ENCODE measurements at places on chromosomes 5 and 9. TPM values are rescaled to one million over a fixed set of nuclear protein-coding genes. Genes with fewer than 3 reads are reported as not detected.

The MYOT gene
- not detected for total RNA-seq

The PTGS1 gene
- 36.1 TPM for total RNA-seq

The IPPK gene
- 44.4 TPM for total RNA-seq

The IL11RA gene
- 18.7 TPM for total RNA-seq

DNA sequence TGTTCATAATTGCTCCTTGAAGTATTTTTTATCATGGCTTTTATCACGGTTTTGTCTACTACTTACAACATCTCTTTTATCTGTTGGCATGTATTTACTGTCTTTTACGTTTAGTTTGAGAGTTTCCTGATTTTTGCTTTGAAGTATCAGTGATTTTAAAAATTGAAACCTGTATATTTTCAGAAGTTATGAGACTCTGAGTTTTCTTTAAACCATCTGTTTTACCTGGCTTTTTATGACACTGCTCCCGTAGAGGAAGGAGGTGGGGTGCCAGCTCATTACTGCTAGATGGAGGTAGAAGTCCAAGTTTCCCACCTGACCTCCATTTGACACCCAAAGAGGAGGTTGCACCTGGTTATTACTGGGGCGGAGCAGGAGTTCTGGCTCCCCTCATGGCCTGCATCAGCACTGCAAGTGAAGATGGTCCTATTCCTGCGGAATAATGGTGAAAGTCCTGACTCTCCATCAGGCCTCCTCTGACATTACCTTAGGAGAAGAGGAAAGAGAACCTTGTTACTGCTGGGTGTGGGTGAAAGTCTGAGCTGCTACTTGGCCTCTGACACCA is 10.0 kb upstream of the ZNF131 start:
- H3K4me3 ChIP-seq, result no peak overlapping the region
- no peak for DNase-seq
- H3K4me1 ChIP-seq, result no peaks in the 10 kb centered on the region
- no peak overlapping the region for H3K27ac ChIP-seq
- H3K36me3 ChIP-seq, result no peaks in the 10 kb centered on the region

DNA sequence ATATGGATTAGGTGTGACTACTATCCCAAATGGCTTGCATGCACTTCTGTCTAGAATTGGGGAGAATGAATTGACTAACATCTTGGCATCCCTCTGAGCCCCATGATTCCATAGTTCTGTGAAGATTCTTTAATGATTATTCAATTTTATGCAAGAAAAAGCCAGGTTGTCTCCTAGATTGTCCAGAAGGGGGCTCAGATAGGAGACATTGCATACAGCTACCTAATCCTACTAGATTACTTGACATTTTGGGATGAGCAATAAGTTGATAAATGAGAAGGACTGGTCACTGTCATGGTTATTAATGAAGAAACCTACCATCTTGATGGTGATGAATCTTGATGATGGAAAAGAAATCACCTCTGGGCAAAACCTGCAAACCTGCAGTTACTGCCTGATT is 117.0 kb downstream of the CARTPT start:
- no peak for DNase-seq
- H3K4me1 ChIP-seq, result peaks cover 5% of the 10 kb centered on the region
- no peaks in the 10 kb centered on the region for H3K36me3 ChIP-seq
- peaks cover 2% of the 10 kb centered on the region for H3K27me3 ChIP-seq

DNA sequence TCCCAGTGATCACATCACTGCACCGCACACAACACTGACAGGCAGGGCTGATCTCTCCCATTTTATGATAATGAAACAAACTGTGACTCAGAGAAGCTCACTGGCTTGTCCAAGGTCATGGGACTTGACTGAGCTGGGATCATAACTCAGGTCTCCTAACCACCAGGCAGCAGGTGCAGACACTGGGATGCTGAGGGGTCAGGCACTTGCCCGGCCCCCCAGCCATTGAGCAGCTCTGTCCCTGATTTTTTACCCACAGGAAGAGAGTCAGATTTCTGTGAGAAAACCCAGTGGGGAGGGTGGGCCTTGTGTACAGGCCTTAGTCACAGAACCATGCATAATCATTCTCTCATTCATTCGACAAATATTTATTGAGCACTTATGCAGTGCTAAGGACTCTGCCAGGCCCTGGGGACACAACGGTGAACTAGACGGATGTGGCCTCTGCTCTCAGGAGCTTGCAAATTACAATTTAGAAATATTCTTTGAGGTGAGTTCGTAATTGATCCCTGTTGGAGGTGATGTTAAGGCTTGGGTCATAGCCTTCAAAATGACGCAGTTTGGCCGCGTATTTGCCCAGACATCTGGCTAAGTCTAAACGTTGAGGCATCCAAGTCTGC is 54.5 kb upstream of the TGFBR1 start:
- no peaks in the 10 kb centered on the region for H3K36me3 ChIP-seq
- H3K4me3 ChIP-seq, result no peak overlapping the region
- DNase-seq, result no peak
- no peaks in the 10 kb centered on the region for H3K4me1 ChIP-seq
- H3K27me3 ChIP-seq, result no peaks in the 10 kb centered on the region

- H3K4me1 ChIP-seq, result no peaks in the 10 kb centered on the region
- H3K27me3 ChIP-seq, result no peaks in the 10 kb centered on the region
- no peak overlapping the region for H3K27ac ChIP-seq
- no peaks in the 10 kb centered on the region for H3K36me3 ChIP-seq
- no peak overlapping the region for H3K4me3 ChIP-seq
- DNase-seq, result no peak
Observed at GRCh38 chr5:15711892-15712291, 211.9 kb downstream of the FBXL7 start.

DNA sequence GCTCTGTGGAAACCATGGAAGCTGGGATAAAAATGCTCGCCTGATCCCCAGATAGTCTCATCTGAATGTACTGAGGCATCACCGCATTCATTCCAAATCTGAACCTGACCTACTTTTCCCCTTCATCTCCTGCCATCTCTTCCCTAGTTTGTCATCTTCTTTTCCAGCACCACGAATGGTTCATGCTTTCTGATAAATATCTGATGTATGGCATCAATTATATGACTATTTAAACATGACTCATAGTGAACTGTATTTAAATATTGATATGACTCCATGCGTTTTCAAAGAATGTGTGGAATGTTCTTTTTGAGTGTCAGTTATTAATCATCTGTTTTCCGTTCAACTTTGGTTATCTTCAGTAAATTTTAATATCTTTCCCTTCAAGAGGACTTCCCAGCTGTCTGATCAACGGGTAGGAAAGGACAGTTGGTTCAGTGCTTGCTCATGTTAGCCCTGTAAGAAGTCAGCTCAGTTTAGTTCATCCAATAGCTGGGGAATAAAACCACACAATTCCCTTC is 21.1 kb downstream of the BASP1 start:
- no peak overlapping the region for H3K4me3 ChIP-seq
- H3K36me3 ChIP-seq, result no peaks in the 10 kb centered on the region
- no peak for DNase-seq
- no peak overlapping the region for H3K27ac ChIP-seq
- no peaks in the 10 kb centered on the region for H3K4me1 ChIP-seq
- no peaks in the 10 kb centered on the region for H3K27me3 ChIP-seq

GRCh38 chr5:77101298-77101697 is 14.2 kb upstream of the ZBED3 start:
- no peak overlapping the region for H3K4me3 ChIP-seq
- no peaks in the 10 kb centered on the region for H3K27me3 ChIP-seq
- H3K36me3 ChIP-seq, result no peaks in the 10 kb centered on the region
- no peak overlapping the region for H3K27ac ChIP-seq
- no peak for DNase-seq

- H3K4me3 ChIP-seq, result no peak overlapping the region
- no peak for DNase-seq
- H3K27ac ChIP-seq, result no peak overlapping the region
- no peaks in the 10 kb centered on the region for H3K27me3 ChIP-seq
Observed at GRCh38 chr5:35058374-35058788, 10.6 kb upstream of the AGXT2 start.

DNA sequence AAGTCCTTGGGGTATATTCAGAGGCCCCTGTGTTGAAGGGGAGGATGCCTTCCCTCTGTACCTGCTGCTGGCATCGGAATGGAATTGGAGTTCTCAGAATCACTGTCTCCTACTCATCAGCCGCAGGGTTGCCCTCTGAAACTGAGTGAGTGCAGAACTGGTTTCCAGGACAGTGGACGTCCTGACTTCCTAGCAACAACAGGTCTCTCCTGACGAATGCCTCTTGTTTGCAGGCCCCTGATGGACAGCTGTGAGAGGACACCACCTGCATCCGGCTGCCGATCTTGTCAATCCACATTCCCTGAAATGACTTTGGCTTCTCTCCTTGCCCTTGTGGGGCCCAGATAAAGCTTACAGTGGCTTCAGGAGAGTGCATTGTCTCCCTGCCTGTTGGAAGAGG is 274.5 kb downstream of the NSG2 start:
- no peak overlapping the region for H3K27ac ChIP-seq
- no peak for DNase-seq
- H3K36me3 ChIP-seq, result no peaks in the 10 kb centered on the region
- no peaks in the 10 kb centered on the region for H3K4me1 ChIP-seq

- H3K36me3 ChIP-seq, result no peaks in the 10 kb centered on the region
- H3K4me3 ChIP-seq, result no peak overlapping the region
- no peak overlapping the region for H3K27ac ChIP-seq
- peaks cover 22% of the 10 kb centered on the region for H3K4me1 ChIP-seq
Observed at GRCh38 chr9:135077497-135078200, 9.8 kb upstream of the OLFM1 start.

All from esophagus squamous epithelium (tissue), 5 donors.